ENCODE measurements at places on chromosomes 5 and 9.

GRCh38 chr9:2933165-2934095 lies 89.5 kb upstream of the PUM3 start:
- no peak for DNase-seq

DNA sequence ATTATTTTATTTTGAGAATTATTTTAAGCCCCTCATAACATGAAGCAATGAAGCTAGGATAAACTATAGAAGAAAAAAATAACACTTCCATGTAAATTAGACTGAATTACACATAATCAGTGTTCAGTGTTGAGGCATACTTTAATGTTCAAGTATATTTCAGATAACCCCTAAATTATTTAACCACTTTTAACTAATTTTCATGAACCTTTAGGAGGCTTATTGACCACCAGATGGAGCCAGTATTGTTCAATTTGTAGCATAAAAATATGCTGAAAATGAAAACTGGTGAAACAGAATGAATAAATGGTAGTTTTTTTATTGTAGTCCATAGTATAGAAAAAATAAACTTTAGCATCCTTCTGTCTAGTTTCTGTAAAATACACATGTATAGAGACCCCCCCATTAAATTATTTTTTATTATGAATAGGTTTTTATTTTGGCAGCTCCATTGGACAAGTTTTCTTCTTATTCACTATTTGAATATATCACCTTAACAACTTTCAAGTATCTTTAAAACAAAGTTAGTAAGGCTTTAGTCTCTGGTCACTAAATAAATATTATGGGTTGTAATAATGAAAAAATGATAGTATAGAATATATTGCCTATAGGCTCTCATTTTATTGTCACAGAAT lies 190.1 kb downstream of the CWC27 start:
- DNase-seq = peak; percentile 57

- DNase-seq = peak; percentile 78
Observed at GRCh38 chr5:131270809-131271208, 7.0 kb downstream of the CDC42SE2 start.

GRCh38 chr5:35485487-35485886 lies 132.2 kb upstream of the SPEF2 start:
- DNase-seq = no peak

DNA sequence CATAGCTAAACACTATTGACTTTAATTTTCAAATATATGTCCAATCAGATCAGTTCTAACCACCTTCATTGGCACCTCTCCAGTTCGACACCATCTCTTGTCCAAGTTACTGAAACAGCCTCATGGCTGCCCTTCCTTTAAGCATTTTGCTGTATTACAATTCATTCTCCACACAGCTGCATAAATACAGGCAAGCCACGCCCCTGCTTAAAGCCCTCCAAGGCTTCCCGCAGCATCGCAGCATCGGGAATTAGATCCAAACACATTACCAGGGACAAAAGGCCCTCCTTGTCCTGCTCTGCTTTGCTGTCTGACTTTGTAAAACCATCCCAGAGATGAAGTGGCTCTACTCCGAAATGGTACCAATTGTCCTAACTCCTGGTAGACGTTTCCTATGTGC lies 75.1 kb upstream of the RAI14 start:
- DNase-seq = peak; percentile 51

DNA sequence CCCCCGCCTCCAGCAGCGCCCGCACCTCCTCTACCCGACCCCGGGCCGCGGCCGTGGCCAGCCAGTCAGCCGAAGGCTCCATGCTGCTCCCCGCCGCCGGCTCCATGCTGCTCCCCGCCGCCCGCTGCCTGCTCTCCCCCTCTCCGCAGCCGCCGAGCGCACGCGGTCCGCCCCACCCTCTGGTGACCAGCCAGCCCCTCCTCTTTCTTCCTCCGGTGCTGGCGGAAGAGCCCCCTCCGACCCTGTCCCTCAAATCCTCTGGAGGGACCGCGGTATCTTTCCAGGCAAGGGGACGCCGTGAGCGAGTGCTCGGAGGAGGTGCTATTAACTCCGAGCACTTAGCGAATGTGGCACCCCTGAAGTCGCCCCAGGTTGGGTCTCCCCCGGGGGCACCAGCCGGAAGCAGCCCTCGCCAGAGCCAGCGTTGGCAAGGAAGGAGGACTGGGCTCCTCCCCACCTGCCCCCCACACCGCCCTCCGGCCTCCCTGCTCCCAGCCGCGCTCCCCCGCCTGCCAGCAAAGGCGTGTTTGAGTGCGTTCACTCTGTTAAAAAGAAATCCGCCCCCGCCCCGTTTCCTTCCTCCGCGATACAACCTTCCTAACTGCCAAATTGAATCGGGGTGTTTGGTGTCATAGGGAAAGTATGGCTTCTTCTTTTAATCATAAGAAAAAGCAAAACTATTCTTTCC lies 19.3 kb downstream of the CDKN2A start:
- DNase-seq = no peak

DNA sequence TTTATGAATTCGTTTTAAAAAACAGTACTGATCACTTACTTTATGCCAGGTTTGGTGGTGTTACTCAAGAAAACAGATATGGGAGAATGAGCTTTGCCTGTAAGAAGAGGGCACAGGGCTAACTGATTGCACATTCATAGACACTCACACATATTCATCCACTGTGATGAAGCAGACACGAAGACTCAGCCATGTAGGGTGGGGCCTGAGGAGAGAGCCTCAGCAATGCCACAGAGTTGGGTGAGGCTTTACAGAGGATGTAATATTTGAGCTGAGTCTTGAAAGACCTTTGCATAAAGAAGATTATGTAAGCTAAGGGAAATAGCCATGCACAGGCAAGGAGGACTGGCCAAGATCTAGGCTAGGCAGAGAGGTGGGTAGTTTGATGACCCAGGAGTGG lies 472.8 kb downstream of the PSAT1 start:
- no peak for DNase-seq

- DNase-seq = no peak
Observed at GRCh38 chr5:172007175-172008110, 1.0 kb upstream of the FBXW11 start.

GRCh38 chr9:33106372-33106771 lies 29.9 kb upstream of the SMU1 start:
- no peak for DNase-seq

GRCh38 chr9:128203707-128204551 lies 750 bp downstream of the DNM1 start:
- peak; percentile 56 for DNase-seq

- no peak for DNase-seq
Observed at GRCh38 chr9:36999728-37000333, 34.2 kb downstream of the PAX5 start.

DNA sequence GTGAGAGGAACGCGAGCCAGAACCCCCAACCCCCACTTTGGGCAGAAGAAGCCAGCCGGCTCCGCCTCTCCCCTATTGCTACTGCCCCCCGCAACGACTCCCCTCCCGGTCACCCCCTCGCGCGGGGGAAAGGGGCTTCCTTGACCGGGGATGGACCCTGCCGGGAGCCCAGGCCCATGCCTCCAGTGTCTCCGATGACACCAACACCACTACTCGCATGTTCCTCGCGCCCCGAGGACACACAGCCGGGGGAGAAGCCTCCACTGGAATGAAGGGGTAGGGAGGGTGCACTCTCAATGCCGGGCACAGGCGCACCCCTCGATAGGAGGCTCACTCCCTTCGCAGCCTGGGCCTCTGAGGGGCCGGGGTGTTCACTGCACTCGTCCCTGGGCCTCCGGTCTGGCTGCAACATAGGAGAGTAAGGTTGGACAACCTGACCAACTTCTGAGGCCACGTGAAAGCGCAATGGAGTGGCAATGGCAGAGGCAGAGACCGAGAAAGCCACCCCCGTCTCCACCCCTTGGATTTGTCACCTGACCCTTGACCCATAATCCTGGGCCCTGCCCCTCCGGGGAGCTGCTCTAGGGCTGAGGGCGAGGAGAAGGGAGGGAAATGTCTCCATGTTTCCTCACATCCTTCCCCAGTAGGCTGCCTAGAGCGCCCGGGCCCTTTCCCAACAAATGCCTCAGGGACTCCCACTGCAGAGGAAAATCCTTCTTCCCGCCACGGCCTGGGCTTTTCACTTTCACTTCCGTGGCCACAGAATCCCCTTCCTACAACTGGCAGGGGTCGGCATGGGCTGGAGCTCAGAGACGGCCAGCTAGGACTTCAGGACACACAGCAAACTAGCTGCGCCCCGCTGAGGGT lies 1.1 kb upstream of the CNTFR start:
- DNase-seq = no peak

DNA sequence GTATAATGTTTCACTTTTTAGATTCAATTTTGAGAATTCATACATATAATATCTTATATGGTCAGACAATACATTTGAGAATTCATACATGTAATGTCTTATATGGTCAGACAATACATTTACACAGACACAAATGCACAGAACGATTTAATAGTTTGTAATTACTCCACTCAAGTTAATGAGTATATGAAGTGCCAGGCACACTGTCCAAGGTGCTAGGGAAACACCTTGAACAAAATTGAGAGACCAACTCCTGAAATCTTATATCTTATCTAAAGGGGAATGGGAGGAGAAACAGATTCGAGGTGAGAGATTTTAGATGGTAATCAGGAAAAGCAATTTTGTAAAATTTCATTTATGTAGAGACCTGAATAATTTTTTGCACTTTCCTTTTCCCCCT lies 994.7 kb downstream of the CDH12 start:
- DNase-seq = no peak

GRCh38 chr5:139863361-139863760 lies 67.8 kb downstream of the PSD2 start:
- no peak for DNase-seq

DNA sequence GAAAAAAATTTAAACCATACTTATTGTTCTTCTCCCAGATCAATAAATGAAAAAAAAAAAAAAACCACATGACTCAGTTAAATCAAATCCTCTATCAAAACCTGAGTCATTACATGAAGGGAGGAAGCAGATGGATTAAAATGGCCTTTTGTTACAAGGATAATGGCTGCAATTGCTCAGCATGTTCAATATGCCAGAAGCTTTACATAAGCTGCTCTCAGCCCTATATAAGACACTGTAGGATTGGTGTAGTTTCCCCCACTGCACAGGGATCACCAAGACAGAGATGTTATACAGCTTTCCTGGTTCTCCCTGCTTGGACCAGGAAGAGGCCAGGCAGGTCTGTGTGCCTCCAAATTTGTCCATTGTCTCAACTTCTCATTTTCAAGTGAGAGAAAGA lies 101.6 kb upstream of the MAP1B start:
- no peak for DNase-seq

DNA sequence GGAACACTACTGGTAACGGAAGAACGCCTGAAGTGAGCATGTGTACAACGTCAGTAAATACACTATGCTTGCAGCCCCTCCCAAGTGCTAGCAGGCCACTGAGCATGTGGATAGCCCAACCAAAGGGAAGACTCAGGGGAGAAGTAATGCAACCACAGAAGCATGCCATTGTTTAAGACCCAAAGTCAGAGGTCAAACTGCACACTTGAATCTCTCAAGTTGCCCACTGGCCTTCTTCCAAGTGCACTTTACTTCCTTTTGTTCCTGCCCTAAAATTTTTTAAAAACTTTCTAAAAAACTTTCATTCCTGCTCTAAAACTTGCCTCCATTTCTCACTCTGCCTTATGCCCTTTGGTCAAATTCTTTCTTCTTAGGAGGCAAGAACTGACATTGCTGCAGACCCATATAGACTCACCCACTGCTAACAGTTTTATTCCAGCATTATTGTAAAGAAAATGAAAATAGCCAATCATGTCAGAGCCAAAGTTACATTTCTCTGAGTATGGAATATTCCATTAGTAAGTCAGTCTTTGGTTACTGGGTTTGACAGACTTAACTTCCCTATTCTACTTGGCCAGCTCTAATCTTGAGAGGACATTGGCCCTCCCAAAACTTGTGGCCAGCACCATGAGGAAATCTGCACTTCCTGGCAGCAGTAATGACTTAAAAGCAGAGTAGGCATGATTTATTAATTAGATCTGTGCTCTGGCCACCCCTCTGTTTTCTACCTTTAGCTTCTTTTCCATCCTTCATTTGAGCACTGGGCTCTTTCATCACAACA lies 76.9 kb downstream of the TSSK1B start:
- DNase-seq = no peak

DNA sequence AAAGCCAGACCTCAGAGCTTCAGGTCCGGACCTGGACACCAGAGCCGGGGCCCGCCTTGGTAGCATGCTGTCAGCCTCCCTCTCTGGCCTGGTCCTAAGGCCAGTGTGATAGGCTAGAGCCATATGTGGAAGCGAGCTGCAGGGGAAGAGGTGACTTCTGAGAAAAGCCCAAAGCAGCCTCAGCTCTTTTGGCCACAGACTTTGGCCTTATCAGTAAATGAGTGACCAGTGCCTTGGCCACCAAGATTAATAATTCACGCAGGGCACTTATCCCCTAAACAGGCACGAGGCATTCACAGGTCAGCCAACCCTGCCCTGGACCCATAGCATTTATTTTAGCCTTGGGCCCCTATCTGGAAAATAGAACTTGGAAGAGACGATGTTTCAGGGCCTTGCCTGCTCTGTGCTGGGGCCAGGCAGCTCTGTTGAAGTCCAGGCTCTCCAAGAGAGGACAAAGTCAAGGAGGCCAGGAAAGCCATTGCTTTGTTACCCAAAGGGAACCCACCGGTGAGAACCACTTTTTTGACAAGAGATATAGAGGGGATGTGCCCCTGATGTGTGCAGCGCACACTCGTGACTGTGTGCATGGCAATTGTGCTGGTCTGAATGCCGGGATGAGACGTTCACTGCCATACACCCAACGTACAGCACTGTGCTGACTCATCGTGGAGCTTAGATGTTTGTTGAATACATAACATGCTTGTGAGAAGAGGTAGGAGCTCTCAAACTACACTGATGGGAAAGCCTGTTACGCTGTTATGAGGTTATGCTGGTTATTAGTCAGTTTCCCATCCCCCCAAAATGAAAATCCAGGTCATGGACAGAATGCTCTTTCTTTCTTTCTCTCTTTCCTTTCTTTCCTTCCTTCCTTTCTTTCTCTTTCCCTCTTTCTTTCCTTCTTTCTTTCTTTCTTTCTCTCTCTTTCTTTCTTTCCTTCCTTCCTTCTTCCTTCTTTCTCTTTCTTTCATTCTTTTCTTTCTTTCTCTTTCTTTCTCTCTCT lies 5.0 kb upstream of the SLC34A1 start:
- peak; percentile 84 for DNase-seq

DNA sequence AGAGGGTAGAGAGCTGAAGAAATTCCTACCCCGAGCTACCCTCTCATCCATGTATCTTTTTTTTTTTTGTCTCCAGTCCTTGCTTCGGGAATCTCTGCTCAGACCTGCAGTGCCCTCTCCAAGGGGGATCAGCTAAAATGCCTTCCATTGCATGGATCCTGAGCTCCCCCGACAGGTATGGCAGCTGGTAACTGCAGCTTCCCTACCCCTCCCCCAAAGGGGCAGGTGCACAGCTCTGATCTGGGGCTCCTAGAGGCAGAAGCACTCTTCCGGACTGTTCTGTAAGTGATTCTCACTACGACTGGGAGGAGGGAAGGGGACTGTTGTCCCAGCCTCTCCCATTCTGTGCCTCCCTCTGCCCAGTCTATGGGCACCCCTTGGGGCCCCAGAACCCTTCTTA lies 169.6 kb downstream of the MELK start:
- DNase-seq = no peak

DNA sequence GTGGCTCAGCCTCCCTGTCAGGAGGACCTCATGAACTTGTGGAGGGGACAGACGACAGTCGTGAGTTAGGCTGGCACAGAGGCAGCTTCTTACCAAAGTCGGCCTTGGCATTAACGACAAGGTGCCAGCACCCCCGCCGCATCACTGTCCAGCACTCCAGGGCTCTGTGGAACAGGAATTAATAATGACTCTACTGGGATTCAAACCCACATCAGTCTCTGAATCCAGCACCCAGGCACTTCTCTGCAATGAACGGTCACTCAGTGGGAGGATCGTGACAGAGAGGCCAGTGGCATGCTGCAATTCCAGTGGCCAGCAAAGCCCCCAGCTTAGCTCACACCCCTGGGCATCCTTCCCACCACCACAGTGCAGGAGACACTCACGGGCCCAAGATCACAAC lies 263.3 kb upstream of the ADAMTS16 start:
- DNase-seq = no peak

Measured in fibroblast of skin of abdomen (primary cell).